COR-L47 (cell line): ENCODE measurements at places on chromosomes 16 and 17.
A peak's percentile ranks its signal among the peaks of the same experiment; 100 is the strongest.

- DNase-seq, result no peak
Observed at GRCh38 chr17:78953356-78954350, 26.1 kb downstream of the LGALS3BP start.

GRCh38 chr16:89517128-89517527 is 8.9 kb downstream of the SPG7 start:
- no peak for DNase-seq

GRCh38 chr16:86978445-86979030 is 338.7 kb downstream of the C16orf95 start:
- no peak for DNase-seq

DNA sequence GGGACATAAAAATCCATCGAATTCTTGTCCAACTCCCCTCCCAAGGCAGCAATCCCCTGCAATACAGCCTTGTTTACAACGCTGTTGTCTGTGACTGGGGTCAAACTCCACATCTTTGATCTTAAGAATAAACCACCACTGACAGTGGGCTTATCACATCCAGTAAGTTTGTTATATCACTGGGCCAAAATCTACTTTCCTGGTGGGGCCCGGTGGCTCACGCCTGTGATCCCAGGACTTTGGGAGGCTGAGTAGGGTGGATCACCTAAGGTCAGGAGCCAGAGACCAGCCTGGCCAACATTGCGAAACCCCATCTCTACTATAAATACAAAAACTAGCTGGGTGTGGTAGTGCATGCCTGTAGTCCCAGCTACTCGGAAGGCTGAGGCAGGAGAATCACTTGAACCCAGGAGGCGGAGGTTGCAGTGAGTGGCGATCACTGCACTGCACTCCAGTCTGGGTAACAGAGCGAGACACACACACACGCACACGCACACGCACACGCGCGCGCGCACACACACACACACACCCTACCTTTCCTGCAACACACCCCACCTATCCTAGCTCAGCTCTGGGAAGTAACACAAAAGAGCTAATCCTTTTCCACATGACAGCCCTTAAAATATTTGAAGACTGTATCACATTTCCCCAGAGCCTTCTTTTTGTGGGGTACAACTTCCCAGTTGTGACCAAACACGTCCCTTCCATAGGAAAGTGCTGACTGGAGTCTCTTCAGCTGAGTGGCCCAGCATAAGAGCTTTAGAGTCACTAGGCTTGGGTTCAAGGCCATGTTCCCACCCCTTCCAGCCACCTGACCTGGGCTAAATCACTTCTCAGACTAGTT is 20.9 kb upstream of the ABCC1 start:
- no peak for DNase-seq

DNA sequence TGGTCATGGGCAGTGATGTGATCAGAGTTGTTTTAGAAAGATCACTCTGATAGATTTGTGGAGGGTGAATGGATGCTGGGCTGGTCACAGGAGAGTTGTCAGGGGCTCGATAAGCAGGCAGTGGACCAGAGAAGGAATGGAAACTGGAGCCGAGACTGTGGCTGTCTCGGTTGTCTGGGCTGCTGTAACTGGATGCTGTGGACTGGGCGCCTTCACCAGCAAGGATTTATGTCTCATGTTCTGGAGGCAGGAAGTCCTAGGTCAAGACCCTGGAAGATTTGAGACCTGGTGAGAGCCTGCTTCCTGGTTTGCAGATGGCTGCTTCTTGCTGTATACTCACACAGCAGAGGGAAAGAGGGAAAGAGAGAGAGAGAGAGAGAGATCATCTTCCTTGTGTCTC is 203.6 kb downstream of the HS3ST4 start:
- DNase-seq, result no peak

GRCh38 chr17:58327363-58328194 is 1.0 kb downstream of the TSPOAP1 start:
- DNase-seq, result no peak

DNA sequence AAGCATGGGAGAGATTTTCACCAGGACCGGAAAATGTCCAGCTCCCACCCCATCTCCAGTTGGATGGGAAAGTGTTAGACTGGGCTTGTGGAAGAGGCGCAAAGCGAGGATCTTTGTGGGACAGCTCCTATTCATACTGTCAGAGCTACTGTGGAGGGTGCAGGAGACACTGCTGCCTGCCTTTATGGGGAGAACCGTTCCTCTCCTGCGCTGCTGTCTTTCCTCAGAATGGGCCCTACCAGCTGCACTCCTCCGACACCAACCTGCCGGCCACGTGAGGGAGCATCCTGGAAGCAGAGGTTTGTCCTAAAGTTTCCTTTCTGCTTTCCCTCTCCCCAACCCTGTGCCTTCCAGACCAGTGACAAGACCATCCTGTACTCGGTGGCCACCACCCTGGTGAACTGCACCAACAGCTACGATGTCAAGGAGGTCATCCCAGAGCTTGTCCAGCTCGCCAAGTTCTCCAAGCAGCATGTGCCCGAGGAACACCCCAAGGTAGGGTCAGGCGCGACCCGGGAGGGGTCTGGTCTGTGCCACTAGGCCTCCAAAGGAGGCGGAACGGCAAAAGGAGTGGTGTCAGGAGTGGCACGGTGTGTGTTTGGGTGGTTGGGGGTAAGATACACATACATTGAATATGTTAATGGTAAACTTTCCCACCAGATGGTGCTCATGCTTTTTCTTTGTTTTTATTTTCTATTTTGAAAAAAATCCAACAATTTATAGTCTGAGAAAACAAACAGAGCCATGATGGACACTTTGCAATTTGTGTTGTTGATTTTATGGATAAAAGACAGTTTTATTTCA is 23.0 kb downstream of the SLC35G3 start:
- DNase-seq, result no peak

DNA sequence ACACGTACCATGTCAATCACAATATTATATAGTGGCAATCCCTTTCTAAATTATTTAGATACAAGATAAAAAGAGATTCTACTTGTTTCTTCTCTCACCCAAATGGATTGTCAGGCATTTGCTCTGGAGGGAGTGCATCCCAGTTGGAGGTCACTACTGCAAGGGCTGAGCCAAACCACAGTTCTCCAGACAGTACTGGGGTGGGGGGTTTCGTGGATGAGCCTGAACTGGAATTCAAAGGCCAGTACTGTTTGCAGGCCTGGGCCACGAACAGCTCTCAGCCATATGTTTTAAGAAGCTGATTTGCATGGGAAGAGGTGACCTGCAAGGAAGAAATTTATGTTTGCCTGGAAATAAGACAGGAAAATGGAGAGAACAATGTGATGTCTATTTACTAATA is 314.9 kb downstream of the PMP22 start:
- DNase-seq, result no peak

DNA sequence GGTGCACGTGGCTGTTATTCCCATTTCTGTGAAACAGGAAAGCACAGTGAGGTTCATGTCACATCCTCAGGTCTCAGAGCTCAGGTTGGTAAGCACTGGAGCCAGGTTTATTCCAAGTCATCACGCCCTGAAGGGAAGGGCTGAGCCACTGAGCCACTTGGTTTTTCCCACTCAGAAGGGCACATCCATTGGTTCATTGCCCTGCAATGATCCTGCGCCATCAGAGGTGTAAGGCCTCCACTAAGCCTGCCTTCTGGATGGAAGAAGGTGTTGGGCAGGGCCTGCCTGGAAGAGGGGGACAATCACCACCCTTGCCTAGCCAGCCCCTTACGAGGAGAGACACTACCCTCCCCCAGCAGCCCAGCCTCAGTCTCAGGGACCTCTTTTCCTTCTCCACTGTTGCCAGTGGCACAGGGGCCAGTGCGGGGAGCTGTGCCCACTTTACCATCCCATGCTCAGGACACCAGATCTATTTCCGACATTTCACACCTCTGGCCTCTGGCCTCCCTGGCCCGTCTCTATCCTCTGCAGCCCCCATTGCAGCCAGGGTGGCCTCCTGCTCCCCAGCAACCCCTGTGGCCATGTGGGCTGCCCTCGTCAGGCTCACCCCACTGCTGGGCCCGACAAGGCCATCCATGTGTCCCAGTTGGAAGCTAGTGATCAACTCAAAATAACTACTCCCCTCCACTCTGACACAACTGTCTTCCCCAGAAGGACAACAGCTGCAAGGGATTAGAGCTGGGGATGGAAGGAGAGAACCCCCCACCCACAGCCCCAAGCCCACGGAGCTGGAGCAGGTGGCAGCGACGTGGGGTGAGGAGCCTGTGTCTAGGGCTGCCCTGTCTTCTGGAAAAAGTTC is 29.9 kb downstream of the CFAP20 start:
- DNase-seq, result no peak

GRCh38 chr17:63446753-63447470 is 806 bp upstream of the CYB561 start:
- DNase-seq, result peak; percentile 86

DNA sequence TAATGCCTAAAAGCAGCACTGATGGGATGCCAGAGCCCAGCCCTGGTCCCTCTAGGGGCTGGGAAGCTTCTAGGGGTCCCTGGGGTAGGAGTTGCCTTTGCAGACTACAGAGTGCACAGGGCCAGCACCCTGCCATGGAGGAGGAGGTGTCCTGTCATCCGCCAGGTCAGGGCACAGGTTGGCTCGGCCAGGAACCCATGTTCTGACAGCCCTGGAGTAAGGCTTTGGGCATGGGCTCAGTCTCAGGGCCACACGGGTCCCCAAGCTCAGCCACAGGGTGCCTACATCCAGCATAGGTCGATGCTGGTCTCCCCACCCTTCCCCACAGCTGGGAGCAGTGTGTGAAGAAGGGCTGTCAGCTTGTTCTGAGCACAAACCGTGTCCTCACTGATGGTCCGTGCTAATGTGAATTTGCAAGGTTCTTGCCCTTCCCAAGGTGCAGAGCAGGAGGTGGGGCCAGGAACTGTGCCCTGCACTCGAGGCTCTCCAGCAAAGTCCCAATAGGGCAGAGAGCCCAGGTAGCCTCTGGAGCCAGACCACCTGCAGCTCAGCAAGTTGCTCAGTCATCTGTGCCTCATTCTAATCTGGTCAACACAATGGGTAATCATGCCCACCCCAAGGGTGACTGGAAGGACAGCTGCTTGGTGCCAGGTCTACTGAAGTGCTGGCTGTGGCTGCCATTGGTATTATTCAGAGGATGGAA is 72.8 kb downstream of the AMFR start:
- DNase-seq, result no peak

DNA sequence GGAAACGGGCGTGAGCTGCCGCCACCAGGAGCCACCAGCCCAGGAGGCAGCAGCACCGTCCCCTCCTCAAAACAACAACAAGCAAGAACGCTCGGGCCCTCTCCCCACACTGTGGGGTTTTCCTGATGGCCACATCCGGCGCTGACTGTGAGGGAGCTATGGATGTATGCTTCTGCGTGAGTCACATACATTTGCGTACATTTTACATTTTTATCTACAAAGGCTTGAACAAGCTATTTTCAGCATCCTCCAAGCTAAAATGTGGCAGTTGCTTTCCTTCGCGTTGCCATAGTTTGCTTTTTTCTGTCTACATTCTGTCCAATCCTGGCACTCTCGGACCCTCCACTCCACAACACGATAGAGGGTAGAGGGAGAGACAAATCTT is 2.0 kb upstream of the ABR start:
- DNase-seq, result no peak

DNA sequence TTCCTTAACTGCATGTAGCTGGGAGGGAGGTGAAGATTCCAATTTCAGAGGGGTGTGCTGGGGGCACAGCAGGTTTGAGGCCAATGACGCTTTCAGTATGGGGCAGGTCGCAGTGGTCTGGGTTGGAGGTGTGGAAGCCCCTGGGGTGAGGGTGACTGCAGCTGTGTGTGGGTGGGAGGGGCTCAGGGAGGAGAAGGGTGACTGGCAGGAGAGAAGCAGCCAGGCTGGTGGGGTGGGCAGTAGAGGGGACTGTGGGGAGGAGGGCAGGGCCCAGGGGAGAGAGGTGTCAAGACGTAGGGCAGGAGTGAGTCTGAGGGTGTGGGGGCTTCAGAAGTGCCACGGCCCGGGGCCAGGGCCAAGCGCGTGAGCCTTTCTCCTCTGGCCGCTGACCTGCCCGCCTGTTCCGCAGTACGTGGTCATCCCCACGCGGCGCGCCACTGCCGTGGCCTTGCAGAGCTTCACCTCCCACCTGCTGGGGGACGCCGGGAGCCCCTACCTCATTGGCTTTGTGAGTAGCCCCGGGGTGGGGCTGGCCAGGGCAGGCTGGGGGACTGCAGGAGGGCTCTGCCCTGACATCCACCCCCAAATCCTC is 19.4 kb downstream of the MYBBP1A start:
- no peak for DNase-seq

- DNase-seq, result no peak
Observed at GRCh38 chr17:43543771-43544575, 2.2 kb downstream of the ETV4 start.

GRCh38 chr17:76812263-76812662 is 55.9 kb upstream of the MGAT5B start:
- DNase-seq, result no peak
